Right hindlimb (tissue), 1 donor: ENCODE measurements at places on chromosomes 2 and 18.

- DNase-seq: no peak
These were observed 197.8 kb upstream of the MYT1L start for GRCh38 chr2:2528846-2529245.

DNA sequence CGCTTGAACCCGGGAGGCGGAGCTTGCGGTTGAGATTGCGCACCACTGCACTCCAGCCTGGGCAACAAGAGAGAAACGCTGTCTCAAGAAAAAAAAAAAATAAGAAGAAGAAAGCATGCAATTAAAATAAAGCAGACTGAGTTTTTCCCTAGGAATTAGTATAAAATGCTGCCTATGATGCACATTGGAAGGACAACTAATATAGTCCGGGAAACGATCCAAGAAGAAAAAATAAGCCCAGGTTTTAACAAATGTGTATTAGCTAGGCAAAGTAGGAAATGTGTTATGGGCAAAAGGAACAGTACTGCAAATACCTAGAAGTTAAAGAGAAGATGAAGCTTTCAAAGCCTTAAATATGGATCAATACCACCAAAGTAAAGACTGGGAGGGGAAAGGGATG, 64.0 kb downstream of the SPIRE1 start:
- DNase-seq: no peak

GRCh38 chr2:120973196-120973595, 237.5 kb downstream of the GLI2 start:
- DNase-seq: no peak

DNA sequence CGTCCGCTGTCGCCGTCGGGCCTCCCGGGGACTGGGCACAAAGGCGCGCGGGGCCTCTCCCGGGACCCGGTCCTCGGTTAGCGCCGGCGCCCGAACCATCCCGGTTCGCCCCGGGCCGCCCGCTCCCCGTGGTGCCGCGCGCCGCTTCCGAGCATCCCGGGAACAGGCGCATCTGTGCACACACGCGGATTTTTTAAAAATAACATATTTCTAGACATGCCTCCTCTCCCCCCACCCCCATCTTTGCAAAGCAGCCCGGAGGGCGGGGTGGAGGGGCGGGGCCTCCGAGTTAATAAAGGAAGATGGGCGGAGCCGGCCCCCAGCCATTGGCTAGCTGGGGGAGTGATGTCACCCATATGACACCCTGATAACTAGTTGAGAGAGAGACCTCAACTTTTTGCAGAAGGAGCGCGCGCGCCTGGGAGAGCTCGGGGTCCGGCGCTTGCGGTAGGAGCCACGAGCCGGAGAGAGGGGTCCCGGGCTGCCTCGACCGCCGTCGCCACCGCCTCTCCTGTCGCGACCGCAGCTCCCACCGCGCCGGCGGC, at the start of gene SOX11:
TSS of gene SOX11 (plus strand) at position 400 of the 545 bp plus-strand sequence. CDS start 338 bp downstream, outside the sequence.
- peak; percentile 98 for DNase-seq

DNA sequence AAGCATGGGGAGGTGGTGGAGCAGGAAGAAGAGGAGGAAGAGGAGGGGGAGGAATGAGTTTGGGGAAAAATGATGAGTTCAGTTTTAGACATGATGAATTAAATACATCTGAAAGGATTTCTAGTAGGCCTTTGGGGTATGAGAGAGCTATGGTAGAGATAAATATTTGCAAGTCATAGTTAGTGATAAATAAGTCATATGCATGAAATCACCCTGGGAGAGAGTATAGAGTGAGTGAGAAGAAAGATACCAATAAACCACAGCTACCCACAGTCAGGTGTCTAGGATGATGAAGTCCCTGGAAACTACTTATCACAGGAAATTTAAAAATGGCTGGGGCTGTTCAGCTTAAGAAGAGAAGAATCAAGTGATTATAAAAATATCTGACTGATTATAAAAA, 240.5 kb downstream of the RDH14 start:
- DNase-seq: no peak

DNA sequence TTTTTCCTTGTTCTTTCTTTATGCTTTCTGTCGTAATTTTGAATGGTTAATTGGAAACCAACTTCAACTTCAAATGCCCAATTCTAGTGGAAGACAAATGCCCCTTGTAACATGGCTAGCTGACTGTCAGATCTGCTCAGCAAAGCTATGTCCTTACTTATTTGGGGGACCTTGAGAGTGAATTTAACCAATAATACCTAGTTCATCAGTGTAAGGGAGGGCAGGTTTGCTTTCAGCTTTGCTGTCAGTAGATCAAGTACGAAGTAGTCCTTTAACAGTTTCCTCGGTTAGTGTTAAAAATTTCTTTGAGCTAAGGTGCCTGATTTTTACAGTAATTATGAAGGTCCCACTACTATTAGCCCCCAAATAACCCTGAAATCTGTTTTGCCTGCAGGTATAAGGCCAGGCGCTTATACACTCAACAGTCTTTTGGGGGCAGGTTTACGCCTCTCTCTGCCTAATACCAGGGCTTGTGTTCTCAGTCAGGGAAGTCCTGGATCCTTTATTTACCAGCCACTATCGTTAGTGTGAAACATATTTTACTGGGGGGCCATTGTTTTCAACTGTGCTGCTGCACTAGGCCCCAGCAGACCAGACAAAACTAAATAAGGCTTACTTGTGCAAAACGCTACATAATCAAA, 165.1 kb upstream of the KCNJ3 start:
- DNase-seq: no peak

DNA sequence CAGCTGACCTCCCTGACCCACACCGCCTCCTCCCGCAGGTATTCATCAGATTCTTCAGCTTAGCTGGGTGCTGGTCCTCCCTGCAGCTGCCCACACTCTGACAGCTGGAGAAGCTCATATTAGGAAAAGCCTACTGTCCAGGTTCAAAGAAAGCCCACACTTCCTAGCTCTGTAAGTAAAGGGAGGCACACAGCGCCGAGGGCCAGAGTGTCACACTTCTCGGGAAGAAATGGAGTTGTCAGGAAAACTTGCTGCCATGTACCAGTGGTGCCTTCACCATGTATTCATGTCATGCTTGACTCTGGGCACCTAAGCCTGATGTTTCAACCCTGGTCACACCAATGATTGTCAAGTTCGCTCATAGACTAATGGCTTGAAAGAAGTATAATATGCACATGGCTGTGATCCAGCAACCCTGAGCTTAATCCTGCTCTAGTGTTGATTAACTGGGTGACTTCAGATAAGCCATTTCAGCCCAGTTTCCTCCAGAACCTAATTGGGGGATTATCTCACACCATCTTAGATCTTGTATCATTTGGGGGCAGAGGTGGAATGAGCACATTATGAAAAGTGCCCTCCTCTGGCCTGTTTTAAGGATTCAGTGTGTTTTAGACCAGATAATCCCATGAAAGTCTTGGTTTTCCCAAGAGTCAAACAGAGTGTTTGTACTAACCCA, 180.3 kb upstream of the PARD3B start:
- DNase-seq: no peak

DNA sequence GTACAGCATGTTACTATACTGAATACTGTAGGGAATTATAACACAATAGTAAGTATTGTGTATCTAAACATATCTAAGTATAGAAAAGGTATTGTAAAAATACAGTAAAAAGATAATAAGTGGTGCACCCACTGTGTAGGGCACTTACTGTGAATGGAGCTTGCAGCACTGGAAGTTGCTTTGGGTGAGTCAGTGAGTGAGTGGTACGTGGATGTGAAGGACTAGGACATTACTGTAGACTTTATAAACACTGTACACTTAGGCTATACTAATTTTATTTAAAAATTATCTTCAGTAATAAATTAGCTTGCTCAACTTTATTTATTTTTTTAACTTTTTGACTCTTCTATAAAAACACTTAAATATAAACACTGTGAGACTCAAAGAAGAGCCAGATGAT, 82.6 kb downstream of the MTA3 start:
- DNase-seq: no peak
